ENCODE measurements at places on chromosomes 12 and 14.

DNA sequence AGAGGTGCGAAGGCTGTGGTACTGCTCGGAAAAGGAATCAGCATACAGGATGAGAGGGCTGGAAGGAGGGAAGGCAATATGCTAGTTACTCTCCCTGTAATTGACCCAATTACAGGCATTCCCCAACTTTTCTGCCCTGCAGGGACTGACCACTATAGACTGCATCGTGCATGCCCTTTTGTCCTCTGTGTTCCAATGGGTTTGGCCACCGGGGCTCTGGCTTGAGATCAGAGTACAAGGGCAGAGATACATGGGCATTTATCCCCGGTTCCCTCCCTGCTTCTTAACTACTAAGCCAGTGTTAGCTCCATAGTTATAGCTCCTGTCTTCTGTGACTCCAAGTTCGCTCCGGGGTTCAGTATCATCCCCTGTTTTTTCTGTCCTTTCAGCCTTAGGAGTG is 59.7 kb downstream of the GTF2A1 start:
- DNase-seq = no peak

DNA sequence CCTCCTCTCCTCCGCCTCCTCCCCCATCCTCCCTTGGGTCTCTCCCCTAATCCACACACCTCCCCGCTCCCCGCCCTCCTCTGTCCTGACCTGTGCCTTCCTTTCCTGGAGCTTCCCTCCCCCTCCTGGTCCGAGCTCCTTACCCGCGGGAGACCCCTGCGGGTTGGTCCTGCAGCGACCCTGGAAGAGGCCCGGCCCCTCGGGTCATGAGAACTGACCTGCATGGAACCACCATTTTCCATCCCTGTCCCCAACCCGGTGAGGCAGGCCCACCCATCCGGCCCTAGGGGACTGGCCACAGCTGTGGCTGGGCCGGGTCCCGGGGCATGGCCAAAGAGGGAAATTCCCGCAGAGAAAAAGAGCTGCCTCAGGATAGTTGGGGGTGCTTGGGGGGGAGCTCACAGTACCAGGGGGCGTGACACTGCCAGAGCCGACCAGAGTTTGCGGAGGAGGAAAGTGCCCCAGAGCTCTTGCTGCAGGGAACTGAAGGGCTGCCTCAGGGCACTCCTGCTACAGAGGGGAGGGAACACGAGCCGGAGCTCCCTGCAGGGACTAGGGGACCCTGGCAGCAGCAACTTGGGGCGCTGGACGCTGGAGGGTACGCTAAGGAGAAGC is 613 bp downstream of the ARHGEF40 start:
- no peak for DNase-seq

DNA sequence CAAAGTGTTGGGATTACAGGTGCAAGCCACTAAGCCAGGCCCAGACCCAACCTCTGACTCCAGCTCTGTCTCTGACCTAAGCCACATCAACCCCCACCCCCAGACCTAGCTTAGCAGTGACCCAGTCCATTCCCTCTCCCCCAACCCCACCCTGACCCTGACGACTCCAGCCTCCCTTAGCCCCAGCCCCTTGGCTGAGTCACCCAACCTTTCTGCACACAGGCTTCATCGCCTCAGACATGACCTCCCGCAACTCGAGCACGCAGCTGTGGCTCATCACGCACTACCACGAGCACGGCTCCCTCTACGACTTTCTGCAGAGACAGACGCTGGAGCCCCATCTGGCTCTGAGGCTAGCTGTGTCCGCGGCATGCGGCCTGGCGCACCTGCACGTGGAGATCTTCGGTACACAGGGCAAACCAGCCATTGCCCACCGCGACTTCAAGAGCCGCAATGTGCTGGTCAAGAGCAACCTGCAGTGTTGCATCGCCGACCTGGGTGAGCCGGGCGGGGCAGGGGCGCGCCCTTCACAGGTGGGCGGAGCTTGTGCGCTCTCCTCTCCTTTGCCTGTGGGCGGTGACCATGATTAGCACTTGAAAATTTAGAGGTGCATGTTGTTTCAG is 7.8 kb downstream of the ACVRL1 start:
- no peak for DNase-seq

DNA sequence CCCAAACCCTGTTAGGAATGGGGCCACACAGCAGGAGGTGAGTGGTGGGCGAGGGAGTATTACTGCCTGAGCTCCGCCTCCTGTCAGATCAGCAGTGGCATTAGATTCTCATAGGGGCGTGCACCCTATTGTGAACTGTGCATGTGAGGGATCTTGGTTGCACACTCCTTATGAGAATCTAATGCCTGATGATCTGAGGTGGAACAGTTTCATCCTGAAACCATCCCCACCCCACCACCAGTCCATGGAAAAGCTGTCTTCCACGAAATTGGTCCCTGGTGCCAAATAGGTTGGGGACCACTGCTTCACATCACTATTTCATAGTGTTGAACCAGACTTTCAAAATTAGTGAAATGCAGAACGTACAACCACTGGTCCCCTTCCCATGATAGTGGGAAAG is 57.9 kb upstream of the BICD1 start:
- DNase-seq = no peak

GRCh38 chr12:110042264-110042663 is 6.1 kb downstream of the C12orf76 start:
- DNase-seq = no peak

- DNase-seq = no peak
Measured at GRCh38 chr12:27013611-27014084, 536 bp downstream of the TM7SF3 start.

GRCh38 chr14:92982956-92983355 is 60.0 kb downstream of the CHGA start:
- DNase-seq = no peak

DNA sequence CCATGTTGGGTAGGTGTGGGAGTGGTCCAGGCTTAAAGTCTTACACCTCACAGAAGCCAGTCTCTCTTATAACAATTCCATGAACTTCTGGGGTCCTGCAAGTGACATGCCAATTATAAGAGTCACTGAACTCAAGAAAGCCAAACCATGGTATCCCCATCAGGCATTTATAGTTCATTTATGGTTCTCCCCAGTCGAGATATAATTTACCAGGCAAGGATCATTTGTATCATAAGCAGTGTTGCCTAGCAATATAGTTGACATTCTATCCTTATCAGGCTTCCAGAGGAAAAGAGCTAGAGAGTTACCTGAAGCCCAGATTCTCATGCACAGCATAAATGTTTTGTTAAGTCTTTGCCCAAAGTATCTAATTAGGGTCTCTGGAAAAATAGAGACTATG is 8.1 kb downstream of the JKAMP start:
- no peak for DNase-seq

DNA sequence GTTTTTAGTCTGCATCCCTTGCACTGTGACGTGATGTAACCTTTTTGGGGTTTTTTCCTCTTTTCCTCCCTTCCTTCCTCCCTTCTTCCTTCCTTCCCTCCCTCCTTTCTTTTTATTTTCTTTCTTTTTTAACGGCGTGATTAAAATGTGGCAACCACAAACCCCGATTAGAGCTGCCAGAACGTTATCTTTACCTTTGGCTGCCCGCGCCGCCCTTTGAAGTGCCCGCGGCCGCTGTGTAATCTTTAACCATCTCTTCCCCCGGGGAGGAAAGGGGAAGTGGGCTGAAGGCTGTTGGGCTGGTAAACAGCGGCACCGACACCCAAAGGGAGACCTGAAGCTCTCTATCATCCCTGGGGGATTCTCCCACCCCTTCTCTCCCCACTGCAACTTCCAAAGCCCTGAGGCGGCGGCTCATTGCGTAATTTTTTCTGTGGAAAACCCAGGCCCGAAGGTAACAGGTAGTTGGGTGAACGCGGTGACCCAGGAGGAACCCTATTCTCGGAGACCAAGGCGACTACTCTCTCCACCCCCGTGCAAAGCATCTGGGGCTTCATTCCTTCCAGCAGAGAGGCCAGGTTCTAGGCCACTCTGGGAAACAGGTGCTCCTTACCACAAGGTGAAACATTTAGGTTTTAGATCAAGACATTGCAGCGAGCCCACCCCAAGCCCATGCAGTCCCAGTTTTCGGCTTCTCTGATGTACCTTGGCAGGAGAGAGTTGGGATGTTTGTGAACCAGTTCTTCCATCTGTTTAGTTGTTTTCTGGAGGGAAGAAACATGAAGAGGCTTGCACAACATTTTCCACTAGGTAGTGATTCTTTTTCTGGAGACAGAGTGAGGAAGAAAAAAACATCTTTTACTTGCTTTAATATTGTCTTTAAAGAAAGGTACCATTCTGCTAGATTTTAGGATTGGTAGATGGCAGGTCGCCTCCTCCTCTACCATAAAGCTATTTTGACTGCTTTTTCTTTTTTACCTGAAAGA is 1.5 kb downstream of the LGR5 start:
- DNase-seq = no peak

- no peak for DNase-seq
Measured at GRCh38 chr12:120071493-120072020, 45.0 kb downstream of the RAB35 start.

GRCh38 chr14:68462683-68463082 is 330.2 kb downstream of the ZFP36L1 start:
- no peak for DNase-seq

DNA sequence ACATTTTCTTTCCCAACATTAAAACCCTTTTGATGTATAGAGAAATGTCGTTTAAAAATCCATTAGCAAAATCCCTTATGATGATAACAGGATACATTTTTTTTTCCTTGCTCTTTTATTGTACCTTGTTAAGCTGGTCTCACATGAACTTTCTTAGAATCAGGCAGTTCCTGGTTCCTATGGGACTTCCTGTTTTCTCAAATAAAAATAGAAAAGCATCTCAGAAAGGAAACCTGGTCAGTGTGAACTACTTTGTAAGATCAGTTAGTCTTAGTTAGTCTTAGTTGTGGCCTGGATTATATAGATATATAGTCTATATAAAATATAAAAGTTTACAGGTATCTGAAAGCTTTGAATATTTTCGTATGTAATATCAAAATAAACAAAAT is 40.3 kb downstream of the LEMD3 start:
- no peak for DNase-seq

DNA sequence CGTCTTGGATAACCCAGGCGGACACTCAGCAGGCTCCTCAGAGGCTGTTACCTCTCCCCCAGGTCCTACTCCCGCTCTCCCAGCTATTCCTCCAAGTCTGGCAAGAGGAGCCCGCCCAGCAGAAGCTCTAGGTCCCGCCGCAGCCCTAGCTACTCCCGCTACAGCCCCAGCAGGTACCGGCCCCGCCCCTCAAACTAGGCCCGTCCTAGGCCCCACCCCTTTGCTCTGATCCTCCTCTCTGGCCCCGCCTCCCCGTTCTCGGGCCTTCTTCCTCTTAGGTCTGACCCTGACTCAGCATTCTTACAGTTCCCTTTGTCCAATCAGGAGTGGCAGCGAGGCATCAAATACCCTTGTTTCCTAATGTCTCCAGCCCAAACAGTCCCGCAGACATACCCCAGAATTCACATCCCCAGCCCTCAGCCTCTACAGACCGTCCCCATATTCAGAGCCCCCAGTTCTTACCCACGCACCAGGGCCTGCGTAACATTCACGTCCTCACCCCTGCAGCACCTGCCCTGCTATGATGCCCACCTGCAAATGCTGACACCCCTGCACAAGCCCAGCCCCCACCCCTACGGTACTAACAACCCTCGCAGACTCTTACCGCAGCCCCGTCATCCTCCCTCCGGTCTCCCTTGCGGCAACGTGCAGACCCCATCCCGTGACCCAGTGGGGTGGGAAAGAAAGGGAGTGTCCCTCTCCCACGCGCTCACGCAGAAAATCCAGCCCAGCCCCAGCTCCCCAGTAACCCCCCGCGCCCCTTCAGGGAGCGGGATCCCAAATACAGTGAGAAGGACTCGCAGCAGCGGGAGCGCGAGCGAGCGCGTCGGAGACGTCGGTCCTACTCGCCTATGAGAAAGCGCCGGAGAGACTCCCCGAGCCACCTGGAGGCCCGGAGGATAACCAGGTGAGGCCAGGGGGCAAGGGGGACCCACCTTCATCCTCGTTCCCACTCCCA is 25.0 kb upstream of the HSPB8 start:
- no peak for DNase-seq

GRCh38 chr14:55123101-55123500 is 6.0 kb upstream of the LGALS3 start:
- DNase-seq = peak; percentile 88
